ENCODE measurements at places on chromosomes 13 and 19.
A peak's percentile ranks its signal among the peaks of the same experiment; 100 is the strongest.

GRCh38 chr13:109665240-109665639 lies 121.1 kb downstream of the IRS2 start:
- DNase-seq = no peak

DNA sequence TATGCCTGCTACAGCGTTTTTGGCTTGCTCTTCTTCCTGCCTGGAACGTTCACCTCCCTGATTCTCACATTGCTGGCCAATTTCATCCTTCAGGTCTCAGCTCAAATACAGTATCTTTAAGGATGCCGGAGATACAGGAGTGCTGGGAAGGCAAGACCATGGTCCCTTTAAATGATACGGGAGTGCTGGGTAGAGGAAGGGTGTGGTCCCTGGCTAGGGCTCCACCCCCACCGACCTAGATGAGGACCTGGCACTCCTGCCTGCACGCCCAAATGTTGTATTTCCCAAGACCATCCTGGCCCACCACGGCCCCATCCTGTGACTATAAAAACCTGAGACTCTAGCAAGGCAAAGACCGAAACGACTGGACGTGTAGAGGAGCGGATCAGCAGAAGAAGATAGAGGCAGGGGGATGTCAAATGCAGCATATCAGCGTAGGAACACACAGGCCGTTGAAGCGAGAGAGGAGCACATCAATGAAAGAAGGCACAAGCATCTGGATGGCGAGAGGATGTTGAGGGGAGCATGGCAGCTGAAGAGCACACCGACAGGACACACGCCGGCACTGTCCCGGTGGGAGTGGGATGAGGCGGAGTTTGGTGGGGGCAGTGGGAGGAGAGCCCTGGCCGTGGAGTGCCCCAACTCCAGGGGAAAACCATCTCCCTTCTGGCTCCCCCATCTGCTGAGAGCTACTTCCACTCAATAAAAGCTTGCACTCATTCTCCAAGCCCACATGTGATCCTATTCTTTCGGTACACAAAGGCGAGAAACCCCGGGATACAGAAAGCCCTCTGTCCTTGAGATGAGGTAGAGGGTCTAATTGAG lies 74.0 kb downstream of the PCDH9 start:
- DNase-seq = no peak

- no peak for DNase-seq
Observed at GRCh38 chr19:18514800-18515682, 6.8 kb downstream of the ELL start.

- DNase-seq = no peak
Observed at GRCh38 chr19:3548606-3549005, 8.8 kb downstream of the MFSD12 start.

GRCh38 chr13:102830646-102831045 lies 15.2 kb upstream of the ERCC5 start:
- DNase-seq = no peak

GRCh38 chr19:58355908-58356765 lies 2.8 kb upstream of the A1BG start:
- peak; percentile 41 for DNase-seq

DNA sequence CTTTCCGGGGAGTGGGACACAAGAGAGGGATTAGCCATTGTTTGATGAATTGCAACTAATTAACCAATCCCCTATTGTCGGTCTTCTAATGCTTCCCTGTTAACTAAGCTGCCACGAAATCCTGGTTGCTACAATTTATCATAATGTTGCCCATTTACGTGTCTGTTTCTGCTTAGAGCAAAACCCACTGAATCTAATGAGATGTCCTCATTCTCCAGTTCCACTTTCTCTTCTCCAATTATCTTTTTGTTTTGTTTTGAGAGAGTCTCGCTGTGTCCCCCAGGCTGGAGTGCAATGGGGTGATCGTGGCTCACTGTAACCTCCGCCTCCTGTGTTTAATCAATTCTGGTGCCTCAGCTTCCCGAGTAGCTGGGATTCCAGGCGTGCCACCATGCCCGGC lies 5.2 kb upstream of the DPP9 start:
- no peak for DNase-seq

GRCh38 chr19:33405553-33406461 lies 32.3 kb downstream of the CEBPG start:
- DNase-seq = no peak

DNA sequence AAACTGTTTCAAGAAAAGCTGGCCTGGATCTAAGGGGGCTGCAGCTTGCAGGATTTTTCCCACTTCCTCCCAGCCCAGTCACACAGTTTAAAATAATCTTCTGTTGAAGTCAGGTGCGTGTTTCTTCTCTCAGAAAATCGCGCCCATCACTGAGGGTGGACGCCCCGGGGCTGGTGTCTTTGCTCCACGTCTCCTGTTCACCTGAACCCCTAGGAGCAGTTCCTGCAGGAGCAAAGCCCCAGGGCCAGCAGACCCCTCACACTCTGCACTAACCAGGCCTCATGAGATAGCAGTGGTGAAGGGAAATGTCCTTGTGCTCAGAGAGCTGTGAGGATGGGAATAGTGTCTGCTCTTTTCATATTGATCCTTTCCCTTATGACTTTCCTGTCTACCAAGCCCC lies 920 bp upstream of the SIGLEC7 start:
- DNase-seq = no peak

GRCh38 chr13:80180740-80181355 lies 160.1 kb downstream of the SPRY2 start:
- no peak for DNase-seq

GRCh38 chr13:80865329-80865728 lies 524.4 kb upstream of the SPRY2 start:
- DNase-seq = no peak

GRCh38 chr19:5579697-5580096 lies 11.9 kb upstream of the TINCR start:
- DNase-seq = no peak

GRCh38 chr19:45171211-45171623 lies 6.8 kb downstream of the TRAPPC6A start:
- DNase-seq = peak; percentile 64

GRCh38 chr19:19820774-19821320 lies 703 bp downstream of the ZNF506 start:
- DNase-seq = no peak

DNA sequence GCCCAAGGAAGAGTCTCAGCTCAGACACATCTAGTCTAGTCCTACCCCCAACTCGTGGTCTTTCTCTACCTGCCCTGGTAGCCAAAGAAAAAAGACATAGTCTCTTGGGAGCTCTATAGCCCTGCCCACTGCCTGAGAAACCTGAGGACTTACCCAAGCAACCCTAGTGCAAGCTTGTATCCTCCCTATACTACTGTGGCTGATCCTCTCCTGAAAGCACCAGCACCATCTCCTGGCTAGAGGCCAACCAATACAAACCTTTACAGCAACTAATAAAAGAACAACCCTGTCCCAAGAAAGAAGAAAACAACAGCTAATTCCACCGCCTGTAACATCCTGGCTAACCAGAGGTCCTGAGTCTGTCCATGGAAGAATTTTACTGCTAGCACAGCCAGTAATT lies 532.4 kb downstream of the SLITRK6 start:
- no peak for DNase-seq

GRCh38 chr19:54937926-54938325 lies 9.4 kb downstream of the NLRP7 start:
- peak; percentile 58 for DNase-seq

DNA sequence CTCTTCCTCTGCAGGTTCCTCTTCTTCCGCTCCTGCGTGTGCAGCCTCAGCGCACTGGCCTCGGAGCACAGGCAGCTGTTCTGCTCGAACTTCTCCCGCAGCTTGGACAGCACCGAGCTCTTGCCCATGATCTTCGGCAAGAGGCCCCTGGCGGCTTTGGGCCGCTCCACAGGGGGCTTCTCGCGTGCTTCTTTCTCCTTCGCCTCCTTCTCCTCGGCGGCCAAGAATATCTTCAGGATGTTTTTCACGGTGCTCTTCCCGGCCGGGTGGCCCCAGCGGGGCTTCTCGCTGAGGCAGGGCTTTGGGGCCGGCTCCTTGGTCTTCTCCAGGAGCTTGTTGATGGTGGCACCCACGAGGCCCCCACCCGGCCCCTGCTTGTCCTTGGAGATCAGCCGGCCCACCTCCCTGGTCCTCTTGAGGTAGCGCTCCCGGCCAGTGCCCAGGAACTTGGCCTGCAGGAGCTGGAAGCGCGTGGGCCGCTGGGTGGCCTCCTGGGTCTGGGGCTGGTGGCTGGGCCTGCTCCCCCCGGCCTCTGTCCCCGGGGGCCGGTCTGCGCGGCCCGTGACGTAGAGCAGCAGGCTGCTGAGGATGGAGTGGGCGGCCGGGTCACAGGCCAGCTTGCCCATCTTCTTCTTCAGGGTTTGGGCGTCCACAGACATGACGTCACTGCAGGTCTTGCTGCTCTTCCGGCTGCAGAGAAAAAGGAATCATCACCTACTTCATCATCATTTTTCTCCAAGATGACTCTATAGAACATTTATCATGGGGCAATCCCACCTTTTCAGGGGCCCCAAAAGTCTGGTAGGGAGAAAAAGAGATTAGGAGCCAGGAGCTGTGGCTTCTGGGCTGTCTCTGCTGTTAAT lies 43.8 kb upstream of the GRTP1 start:
- no peak for DNase-seq

- peak; percentile 63 for DNase-seq
Observed at GRCh38 chr13:48731957-48732569, 78.3 kb downstream of the CYSLTR2 start.

- DNase-seq = no peak
Observed at GRCh38 chr13:103516015-103516795, 450.0 kb upstream of the SLC10A2 start.

GRCh38 chr19:52936151-52936953 lies 13.1 kb upstream of the ZNF888 start:
- DNase-seq = no peak

GRCh38 chr13:74625541-74625940 lies 491.3 kb upstream of the KLF12 start:
- DNase-seq = no peak

GRCh38 chr13:68727165-68727564 lies 1380.5 kb upstream of the ATXN8OS start:
- DNase-seq = no peak

GRCh38 chr13:44815623-44816022 lies 173.6 kb downstream of the NUFIP1 start:
- DNase-seq = peak; percentile 70

DNA sequence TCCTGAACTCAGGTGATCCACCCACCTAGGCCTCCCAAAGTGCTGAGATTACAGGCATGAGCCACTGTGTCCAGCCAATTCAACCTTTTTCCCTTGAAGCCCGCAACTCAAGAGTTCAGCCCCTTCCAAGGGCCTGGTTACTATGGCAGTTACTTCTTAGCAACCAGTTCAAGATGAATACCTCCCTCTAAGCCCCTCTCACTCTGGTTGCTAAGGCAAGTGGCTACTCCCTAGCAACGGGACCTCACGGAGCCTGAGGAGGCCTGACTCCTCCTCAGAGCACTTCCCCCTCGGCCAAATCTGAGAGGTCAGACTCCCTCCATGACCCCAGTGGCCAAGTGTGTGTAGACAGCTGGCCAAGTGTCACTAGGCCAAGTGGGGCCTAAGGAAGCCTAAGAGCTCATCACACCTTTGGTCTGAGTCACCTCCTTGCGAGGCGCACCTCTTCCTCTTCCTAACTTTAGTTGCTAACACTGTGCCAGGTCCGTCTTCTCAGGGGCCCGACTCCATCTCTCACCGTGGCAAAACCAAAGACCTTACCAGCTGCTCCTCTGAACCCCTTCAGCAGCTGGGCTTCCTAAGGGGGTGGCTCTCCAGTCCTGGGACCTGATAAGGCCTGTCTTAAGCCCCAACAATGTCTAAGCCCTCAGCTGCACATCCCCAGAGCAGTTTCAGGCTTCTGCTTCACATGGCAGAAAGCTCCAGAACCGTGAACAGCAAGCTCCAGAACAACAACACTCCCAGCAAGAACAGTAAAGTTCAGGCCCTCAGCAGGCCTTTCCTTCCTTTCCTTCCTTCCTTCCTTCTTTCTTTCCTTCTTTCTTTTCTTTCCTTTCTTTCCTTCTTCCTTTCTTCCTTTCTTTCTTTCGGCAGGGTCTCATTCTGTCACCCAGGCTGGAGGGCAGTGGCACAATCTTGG lies 9.6 kb downstream of the CD37 start:
- no peak for DNase-seq

DNA sequence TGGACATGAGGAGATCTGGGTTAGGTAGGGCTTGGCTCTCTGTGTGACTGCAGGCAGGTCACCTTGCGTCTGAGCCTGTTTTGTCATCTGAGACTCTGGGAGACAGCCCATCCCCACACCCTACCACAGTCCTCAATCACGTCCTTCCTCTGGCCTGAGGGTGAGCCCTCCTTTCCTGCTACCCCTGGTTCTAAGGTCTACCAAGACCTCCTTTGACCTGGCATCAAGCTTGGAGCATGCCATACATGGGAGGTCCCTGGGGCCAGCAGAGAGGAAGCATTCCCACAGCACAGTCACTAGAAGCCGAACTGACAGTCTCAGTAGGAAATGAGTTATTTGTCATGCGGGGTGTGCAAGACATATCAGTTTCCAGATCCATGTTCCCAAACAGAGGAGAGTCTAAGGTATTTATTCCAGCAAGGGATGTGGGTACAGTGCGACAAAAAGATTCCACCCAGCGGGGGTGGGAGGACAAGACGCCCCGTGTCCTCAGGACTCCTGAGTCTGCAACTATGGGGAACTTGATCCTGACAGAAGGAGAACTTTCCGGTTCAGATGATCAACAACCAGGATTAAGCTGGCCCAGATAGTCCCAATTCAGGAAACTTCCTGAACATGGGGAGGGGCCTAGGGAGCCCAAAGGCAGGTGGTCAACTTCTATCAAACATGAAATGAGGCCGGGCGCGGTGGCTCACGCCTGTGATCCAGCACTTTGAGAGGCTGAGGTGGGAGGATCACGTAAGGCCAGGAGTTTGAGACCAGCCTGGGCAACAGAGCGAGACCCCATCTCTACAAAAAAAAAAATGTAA lies 9.5 kb downstream of the ARRDC2 start:
- no peak for DNase-seq

DNA sequence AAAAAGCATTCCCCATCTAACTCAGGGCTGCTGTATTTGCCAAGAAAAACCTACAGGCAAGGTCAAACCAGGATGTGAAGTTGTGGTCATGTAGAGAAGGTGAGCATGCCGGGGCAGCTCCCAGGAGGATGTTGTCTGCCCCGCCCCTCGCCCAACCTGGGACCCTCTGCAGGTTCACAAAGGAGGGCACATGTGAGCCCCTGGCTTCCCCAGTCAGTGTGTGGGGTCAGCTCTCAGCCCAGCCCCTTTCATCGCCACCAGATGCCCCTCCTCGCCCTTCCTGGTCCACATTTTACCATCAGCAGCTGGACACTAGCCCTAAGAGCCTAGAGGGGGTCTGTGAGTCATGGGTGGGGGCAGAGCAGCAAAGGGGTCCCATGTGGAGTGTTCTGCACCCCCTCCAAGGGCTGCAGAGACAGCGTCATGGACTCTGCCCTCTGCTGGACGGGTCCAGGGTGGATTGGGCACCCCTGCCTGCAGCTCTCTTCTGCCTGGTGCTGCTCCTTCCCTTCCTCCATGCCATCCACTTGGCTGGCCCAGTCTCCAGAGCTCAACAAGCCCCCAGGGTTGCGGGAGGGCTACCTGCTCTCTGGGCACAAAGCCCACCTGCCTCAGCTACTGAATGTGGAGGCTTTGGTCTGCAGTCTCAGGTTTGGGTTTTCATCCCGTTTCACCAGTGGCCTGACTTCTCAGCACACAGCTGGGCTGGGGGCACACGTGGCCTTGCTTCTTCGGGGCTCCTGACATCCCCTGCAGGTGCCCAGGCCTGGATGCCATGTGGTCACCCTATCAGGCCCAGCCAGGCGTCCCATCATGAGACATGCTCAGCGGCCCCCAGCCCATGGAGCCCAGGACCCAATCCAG lies 3.7 kb downstream of the PLEKHF1 start:
- no peak for DNase-seq

Data from activated CD4-positive, alpha-beta T cell treated with anti-CD3 and anti-CD28 coated beads, Interleukin-2, amount 50 U/mL, for 16 hours (primary cell).